ENCODE measurements at places on chromosomes 2 and 18.

DNA sequence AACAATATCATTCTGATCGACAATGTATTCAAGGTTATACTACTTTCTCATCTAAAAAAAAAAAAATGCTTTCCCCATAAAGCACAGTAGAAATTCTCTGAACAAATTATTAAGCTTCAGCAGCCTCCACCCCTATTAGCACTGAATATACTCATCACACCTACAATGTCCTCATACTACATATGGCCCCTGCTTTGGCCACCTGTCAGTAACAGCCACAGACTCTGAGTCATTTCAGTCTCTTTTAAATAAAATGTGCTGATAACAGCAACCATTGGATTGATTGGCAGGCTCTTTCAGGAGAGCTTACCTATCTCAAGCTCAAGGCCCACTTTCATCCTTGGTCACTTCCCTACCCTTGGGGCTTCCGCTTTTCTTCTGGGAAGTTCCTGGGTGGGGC is 236.7 kb downstream of the TMX3 start:
- no peak for DNase-seq

- no peak for DNase-seq
These were observed 61.4 kb downstream of the XDH start for GRCh38 chr2:31353179-31353578.

GRCh38 chr2:200466425-200467418 is 43.1 kb downstream of the KCTD18 start:
- peak; percentile 7 for DNase-seq

- DNase-seq = no peak
These were observed 13.4 kb upstream of the ASB1 start for GRCh38 chr2:238413368-238413767.

GRCh38 chr2:97870396-97870843 is 125.3 kb downstream of the TMEM131 start:
- DNase-seq = no peak

DNA sequence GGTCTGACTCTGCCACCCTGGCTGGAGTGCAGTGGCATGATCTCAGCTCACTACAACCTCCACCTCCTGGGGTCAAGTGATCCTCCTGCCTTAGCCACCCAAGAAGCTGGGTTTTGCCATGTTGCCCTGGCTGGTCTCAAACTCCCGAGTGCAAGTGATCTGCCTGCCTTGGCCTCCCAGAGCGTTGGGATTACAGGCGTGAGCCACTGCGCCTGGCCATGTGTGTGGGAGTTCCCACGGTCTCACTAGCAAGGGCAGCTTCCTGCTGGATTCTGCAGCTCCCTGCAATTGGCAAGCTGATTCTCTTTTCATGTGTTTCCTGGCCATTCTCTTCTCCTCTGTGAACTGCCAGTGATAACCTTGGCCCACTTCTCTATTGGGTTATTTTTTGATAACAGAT is 84.0 kb downstream of the USP40 start:
- DNase-seq = no peak

GRCh38 chr2:146870691-146871090 is 974.1 kb upstream of the ACVR2A start:
- no peak for DNase-seq

DNA sequence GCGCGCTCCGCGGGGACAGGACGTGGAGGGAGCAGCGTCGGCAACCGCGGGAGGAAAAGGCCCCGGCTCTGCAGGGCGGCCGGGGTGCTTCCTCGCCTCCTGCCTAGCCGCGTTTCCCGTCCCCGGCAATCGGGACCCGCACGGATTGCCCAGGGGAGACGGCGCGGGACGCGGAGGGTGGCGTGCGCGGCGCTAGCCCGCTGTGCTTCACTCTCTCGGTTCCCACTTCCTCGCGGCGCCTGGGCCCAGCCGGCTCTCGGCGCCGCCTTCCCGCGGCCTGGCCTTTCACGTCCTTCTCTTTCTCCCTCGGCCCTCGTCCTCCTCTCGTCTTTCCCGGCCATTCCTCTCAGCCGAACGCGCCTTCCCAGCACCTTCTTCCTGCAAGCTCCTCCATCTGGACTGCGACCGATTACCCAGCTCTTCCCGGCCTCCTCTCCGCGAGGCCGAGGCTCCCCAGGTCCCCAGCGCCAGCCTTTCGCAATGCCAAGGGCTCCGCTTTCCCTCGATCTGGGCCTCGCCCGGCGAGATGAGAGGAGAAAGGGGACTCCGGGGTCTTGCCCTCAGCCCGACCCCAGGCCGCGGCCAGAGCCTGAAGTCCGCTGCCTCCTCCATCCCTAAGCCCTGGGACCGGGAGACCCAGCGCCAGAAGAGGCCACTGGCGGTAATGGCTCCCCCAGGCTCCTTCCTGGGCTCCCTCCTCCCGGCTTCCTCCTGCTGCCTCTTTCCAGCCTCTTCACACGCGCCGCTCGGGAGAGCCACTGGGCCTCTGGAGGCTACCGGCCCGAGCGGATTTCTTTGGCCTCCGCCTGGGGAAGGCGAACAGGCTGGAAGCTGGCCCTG is 34.3 kb upstream of the ATP6V1B1 start:
- DNase-seq = no peak

DNA sequence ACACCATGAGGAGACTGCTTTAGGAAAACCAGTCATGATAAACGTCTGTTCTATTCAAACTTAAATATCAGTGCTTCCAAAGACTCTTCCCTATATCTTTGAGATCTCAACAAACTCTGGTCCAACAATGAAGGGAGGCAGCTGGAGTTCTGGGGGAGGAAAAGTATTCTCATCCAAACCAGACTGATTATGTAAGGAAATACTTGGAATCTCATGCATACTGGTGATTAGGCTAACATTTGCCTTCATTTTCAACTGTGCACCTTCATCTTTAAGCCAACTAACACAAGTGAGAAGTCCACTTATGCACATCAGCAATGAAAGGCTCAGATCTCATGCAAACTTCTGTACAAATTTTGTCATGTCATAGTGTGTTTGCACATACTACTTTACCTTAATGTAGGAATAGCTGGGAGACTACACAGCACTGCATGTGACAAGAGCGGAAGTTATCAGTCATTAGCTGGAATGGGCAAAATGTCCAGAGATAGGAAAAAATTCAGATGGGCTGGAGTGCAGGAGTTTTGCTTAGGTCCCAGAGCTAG is 67.5 kb upstream of the STK17B start:
- DNase-seq = no peak

DNA sequence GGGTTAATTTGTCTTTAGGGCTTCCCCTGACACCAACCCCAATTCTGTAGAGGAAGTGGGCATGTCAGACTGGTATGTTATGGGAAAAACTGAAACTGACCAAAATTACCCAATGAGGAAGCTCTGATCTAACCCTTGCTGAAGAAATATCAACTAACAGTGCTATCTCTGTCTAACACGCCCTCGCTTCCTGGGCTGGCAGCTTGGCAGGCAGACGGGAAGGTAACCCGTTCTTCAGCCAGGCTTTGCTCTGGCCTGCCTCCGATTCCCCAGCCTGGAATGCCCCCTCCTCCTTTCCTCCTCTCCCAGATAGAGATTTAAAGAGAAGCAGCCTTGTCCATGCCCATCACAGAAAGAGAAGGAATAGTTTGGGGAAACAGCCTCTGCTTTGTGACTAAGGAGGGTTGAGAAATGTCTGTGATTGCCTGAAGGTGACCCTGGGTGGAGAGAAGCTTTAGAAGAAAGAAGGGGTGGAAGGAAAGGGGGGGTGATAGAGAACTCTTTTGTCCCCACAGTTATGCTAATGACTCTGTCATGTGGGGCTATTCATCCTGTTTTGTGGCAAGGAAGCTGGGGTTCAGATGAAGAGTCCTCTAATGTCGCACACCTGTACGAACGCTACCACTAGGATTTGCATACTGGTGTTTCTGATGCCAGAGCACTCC is 15.4 kb downstream of the HK2 start:
- DNase-seq = no peak

DNA sequence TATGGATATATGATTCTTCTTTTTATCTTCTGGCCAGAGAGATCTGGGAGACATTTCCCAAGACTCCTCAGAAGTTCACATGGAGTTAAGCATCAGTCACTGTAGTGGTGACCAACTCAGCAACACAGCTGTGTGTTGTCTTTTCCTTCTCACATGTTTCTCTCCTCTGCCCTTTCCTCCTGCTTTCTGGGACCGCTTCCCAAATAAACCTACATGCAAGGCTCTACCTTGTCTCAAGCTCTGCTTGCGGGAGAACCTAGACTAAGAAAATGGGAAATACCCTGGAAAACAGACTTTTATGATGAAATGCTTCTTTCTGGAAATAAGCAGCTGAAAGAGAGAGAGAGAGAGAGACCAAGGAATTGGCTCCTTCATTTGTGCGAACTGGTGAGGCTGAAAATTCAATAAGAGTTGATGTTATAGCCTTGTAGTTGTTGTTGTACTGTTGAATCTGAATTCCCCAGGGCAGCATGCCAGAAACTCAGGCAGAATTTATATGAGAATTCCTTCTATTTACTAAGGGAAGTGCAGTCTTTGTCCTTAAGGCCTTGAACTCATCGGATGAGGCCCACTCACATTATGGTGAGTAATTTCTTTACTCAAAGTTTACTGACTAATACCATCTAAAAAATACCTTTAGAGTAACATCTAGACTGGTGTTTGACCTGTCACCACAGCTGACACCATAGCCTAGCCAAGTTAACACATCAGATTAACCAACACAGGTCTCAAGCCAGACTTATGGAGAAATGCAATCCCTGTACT is 22.7 kb upstream of the DSC1 start:
- no peak for DNase-seq

- DNase-seq = no peak
These were observed 86.9 kb downstream of the SLC25A12 start for GRCh38 chr2:171807119-171807518.

DNA sequence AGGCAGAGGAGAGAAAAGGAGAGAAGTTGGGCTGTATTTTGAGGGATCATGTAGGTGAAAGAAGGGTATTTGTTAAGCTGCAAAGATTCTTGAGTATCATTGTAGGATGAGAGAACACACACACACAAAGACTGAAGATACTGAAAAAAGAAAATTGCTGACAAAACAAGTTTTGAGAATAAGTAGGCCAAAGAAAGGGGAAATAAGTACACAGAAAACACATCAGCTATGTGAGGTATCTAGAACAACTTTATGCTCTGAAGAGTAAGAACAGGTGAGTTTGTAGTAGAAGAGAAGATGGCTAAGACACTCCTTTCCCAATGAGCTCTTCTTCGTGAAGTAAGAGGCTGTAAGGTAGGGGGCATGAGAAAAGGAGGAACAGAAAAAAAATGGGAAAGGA is 28.2 kb downstream of the METTL8 start:
- DNase-seq = no peak

DNA sequence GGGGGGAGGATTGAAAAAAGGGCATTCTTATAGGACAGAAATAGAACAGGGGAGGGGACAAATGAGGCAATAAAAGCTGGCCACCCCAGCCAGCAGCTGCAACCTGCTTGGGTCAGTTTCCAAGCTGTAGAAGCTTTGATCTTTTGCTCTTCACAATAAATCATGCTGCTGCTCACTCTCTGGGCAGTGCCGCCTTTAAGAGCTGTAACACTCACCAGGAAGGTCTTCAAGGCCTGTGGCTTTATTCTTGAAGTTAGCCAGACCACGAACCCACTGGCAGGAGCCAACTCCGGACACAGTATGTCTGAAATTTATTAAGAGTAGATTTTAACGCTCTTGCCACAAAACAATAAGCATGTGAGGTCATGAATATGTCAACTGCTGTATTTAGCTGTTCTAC is 649.9 kb upstream of the RAB6C start:
- no peak for DNase-seq

DNA sequence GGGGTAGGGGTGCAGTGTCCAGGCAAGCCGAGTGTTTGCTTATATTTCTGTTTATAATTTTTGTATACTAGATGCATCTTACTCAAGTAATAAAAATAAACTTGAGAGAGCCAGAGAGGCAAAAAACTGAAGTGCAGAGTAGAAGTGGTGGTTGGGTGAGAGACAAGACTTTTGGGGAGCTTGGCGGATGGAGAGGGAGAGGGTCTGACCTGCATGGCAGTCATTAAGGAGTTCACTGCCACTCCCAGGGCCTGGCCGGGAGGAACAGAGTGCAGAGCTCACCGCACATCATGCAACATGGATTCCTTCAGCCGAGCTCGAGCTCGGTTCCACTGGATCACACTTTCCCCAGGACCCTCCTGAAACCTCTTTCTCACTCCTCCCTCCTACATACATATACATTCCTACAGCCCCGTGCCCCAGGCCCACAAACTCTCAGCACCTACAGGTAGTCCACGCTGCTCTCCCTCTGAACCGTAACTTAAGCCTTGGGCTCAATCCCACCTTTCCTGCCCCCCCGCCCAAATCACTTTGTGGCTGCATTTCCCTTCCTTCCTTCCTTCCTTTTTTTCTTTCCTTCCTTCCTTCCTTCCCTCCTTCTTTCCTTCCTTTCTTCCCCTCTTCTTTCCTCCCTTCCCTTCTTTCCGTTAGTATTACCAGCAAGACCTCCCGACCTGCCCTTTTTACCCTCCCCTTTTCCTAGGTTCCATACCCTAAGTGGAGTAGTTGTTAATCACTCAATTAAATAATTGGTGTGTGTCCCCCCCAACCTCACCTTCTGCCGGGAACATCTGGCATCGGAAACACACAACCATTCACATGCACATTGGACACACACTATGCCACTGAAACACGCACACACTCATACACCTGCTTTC is 37.1 kb upstream of the ATP6V1B1 start:
- no peak for DNase-seq

DNA sequence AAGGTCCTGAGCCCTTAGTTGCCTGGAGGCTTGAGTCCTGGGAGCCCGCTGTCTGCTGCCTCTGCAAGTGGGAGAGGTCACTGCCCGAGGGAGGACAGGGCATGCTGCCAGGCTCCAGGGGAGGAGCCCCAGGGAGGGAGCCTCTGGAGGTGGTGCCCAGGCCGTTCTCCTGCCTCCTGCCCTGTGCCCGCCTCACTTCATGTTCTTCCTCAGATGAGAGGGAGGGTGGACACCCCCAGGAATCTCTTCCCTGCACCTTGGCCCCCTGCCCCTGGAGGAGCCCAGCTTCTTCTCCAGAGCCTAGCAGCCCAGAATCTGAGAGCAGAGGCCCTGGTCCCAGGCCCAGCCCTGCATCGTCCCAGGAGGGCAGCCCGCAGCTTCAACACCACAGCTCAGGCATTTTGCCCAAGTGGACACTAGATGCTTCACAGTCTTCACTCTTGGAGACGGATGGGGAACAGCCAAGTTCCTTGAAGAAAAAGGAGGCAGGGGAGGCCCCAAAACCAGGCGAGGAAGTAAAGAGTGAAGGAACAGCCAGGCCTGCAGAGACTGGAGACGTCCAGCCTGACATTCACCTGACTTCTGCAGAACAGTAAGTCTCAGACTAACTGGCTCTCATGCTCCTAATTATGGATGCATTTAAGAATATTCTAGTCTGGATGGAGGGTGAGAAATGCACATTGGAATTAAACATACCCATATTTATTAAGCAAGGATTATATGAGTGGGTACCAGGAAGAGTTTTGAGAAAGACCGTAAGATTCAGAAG is 12.1 kb downstream of the PSD4 start:
- DNase-seq = no peak

GRCh38 chr2:239187464-239188253 is 213.2 kb downstream of the HDAC4 start:
- DNase-seq = no peak

DNA sequence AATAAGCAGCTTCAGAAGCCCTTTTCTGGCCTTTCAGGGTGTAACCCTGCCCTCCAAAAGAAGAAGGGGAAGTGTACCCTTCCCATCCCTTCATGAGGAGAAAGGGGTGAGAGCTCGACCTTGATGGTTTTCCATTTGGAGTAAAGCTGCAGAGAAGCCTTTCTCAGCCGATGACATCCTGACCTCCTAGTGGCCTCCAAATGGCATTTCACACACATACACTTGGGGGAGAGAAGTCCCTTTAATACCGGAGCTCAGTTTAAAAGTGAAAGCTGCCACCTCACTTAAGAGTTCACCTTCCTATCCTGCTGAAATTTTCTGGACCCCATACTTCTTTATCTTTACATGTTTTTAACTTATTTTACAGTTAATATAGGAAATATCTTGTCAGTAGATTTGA is 716.7 kb downstream of the DCDC2C start:
- DNase-seq = no peak

GRCh38 chr2:100900156-100900795 is 80.3 kb downstream of the NPAS2 start:
- no peak for DNase-seq

Measured in T follicular helper cell (primary cell).